ENCODE measurements at places on chromosomes 4 and X.

DNA sequence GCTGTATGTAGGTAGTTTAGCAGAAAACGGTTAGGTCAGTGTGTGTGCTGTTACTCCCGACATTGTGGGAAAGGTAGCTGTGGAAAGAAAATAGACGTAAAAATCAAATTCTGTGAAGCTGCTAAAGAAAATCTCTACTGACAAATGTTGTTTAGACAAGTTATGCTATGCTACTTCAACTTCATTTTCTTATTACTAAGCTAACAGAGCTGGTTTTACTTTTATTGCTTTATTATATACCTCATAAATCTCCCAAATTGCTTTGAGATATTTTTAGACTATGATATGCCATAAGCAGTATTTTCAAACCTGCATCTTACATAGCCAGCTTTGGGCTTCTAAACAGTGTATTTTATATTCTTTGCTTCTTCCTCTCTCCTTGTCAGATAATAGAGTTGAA, 108.2 kb upstream of the PACRGL start:
- no peak for DNase-seq

DNA sequence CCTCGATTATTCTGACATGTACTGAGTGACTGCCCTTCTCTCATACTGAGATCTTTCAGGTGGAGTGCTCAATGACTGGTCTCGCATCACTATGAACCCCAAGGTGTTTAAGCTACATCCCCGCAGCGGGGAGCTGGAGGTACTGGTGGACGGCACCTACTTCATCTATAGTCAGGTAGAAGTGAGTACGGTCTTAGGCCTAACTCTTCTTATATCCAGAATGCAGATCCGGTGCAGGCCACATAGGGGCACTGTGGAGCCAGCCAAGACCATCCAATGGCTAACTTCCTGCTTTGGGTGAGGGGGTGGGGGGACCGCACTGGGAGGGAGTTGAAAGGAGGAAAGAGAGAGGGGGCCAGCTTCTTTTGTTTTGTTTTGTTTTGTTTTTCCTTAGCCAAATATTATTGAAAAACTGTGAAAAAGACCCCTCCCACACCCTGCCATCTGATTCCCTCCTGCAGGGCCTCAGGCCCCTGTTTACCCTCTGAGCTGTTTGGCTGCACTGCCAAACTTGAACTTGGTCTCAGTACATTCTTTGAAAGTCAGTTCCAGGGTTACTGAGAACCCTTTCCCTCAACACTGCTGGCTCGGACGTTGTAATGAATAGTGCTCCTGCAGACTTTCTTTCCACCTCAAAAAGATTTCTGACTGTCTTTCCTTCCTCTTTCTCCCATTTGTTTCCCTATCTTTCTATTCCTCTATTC, 16.2 kb downstream of the AWAT2 start:
- DNase-seq = no peak

GRCh38 chr4:40185830-40186664, 10.8 kb upstream of the RHOH start:
- no peak for DNase-seq

DNA sequence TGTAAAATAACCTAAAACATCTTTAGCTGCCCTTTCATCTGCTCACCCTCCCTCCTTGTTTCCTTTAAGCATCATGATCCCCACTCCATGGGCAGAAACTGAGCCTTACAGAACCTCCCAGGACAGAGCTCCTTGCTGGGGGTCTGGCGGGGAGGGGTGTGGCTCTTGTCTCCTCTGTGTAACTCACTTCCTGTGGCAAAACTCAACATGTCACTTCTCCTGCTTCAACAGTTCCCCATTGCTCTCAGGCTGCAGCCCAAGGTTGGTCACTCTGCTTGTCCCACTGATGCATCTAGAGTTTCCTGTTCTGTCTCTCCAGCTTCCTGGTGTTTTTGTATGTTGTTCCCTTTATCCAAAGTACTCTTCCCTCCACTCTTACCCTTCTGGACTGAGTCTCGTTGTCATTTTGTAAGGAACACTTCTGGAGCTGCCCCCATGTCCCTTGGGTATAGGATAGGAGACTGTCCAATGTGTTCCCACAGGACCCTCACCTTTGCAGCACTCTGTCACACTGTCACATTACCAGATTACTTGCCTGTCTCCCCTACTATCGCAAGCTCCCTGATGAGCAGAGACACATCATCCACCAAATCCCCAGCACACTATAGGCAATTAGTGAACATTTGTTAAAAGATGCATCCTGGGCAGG, 19.6 kb downstream of the TMEM31 start:
- no peak for DNase-seq

- DNase-seq = no peak
Observed at GRCh38 chr4:6546681-6547447, 28.1 kb upstream of the MAN2B2 start.

GRCh38 chrX:34638116-34638515, 19.0 kb downstream of the TMEM47 start:
- DNase-seq = no peak

DNA sequence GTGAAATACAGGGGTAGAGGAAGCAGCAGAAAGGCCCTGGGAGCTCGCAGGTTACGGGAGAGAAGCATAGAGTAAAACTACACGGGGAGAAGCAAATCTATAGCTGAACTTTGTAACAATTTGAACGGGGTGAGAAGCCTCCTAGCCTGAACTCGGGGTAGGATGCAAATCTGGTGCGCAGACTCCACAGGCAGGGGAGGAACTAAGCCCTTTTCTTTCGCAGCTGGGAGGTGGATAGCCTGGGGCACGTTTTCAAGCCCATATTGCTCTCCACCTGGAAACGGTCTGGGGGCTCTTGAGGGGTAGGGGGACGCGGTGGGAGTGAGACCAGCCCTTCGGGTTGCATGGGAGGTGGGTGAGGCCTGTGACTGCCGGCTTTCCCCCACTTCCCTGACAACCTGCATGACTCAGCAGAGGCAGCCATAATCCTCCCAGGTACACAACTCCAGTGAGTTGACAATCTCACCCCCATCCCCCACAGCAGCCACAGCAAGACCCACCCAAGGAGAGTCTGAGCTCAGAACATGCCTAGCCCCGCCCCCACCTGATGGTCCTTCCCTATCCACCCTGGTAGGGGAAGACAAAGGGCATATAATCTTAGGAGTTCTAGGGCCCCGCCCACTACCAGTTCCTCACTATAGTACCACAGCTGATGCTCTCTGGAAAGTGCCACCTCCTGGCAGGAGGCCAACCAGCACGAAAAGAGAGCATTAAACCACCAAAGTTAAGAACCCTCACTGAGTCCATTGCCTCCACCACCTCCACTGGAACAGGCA, 29.9 kb downstream of the SOWAHB start:
- no peak for DNase-seq

DNA sequence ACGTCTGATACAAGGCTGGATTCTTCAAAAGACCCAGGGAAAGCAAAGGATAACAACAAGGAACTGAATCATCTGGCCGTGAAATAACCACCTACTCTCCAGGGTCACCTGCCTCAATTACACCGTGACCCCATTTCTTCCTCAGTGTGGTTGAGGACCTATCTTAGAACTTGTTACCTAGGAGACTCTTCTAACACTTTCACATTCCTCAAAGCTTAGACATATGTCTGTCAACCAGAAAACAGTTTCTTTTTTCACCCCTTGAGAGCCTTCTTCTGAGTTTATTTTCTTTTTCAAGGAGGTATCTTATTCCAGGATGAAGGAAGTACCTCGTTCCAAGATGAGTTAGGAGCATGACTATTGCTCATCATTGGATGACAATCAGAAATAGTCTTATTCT, 337.8 kb downstream of the ARHGAP24 start:
- DNase-seq = no peak

GRCh38 chrX:131861088-131861787, 161.9 kb upstream of the STK26 start:
- no peak for DNase-seq

GRCh38 chr4:163588532-163588931, 94.0 kb downstream of the TMA16 start:
- no peak for DNase-seq

GRCh38 chr4:14184265-14184664, 556.7 kb upstream of the BOD1L1 start:
- no peak for DNase-seq

GRCh38 chr4:140213116-140213515, 59.1 kb upstream of the MAML3 start:
- no peak for DNase-seq

GRCh38 chr4:19047279-19047880, 1025.8 kb upstream of the LCORL start:
- no peak for DNase-seq

Measured in cortex of kidney (tissue), 1 donor.